ENCODE measurements at places on chromosomes 3 and 15.

GRCh38 chr3:177401375-177401774, 204.1 kb upstream of the TBL1XR1 start:
- no peak for DNase-seq

GRCh38 chr15:66629817-66630576, 64.2 kb upstream of the LCTL start:
- DNase-seq: no peak

DNA sequence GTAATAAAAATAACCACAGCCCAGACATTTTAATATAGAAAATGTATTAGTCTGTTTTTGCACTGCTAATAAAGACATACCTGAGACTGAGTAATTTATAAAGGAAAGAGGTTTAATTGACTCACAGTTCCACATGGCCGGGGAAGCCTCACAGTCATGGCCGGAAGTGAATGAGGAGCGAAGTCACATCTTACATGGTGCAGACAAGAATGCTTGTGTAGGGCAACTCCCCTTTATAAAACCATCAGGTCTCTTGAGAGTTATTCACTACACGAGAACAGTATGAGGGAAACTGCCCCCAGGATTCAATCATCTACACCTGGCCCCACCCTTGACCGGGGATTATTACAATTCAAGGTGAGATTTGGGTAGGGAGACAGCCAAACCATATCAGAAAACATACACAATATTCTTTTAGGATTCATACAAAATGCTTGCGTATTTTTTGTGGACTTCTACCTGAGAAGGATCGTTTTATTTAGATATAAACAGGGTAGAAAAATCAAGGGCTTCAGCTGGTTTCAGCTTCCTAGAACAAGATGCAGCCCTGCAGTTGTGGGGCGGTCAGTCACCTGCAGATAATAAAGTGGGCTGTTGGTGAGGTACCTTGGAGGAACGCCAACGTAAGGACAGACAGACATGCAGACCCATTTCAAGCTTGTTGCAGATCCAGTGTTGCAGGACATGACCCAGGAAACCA, 101.9 kb downstream of the TNIK start:
- DNase-seq: peak; percentile 68

DNA sequence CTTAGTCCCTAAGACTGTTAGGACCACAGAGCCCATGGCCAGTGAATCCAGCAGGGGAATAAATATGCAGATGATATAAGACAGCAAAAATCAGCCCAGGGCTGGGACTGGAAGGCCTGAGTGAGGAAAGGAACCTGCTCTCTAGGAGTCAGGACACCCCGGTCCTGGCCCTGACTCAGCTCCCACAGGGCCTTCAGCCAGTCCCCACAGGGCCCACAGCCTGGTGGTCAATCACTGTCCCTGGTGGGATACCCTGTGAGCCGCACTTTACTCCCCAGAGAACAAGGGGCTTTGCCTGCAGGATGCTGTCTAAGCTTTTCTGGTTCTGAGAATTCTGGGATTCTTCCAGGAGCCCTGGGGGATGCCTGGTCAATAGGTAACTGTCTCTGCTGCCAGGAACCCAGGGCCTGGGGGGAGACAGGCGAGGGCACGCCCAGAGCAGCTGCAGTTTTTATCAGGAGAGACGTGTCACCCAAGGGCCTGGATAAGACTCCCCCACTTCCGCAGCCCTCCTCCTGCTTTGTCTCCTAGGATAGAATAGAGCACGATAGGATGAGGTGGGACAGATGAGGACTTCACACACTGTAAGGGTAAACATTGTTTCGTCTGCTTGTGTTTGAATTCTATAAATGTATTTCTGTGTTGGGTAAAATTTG, 49.5 kb upstream of the MCF2L2 start:
- no peak for DNase-seq

- DNase-seq: no peak
Observed at GRCh38 chr3:3628676-3629328, 170.4 kb upstream of the LRRN1 start.

DNA sequence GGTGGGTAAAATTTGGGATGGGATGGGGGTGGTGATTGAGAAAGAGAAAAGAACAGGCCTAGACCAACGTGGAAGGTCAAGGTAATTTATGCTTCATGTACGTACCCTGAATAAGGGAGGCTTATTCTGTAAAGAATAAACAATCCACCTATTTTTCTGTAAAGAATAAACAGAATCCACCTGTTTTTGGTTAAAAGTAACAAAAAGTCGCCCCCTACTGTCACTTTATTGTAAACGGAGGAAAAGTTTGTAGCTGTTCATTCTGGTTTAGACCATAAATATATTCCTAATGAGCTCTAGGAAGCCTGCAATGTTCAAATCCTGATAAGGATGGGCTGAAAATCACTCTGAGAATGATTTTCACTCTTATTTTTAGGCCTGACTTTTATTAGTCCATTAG, 23.5 kb upstream of the SQOR start:
- peak; percentile 17 for DNase-seq

GRCh38 chr3:23824699-23825444, 19.1 kb downstream of the UBE2E1 start:
- no peak for DNase-seq

DNA sequence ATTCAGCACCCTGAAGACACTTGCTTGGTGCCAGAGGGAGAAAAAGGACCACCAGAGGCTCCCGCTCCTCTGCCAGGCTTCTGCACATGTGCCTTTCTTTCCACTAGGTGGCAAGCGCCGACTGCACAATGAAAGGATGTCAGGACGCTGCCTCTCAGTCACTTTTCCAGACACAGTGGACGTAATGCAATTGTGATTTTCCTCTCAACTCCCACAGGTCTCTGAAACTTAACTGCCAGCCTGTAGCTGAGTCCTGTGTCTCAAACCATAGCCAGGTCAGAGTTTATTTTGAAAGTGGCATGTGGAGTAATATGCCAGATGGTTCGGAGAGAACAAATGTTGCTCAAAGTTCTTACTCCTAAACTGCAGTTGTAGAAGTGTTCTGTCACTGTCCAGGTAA, 162.9 kb downstream of the ITPR1 start:
- peak; percentile 35 for DNase-seq

GRCh38 chr3:153350420-153350819, 188.4 kb downstream of the RAP2B start:
- DNase-seq: peak; percentile 83

GRCh38 chr15:97567411-97567810, 393.1 kb upstream of the ARRDC4 start:
- DNase-seq: no peak

DNA sequence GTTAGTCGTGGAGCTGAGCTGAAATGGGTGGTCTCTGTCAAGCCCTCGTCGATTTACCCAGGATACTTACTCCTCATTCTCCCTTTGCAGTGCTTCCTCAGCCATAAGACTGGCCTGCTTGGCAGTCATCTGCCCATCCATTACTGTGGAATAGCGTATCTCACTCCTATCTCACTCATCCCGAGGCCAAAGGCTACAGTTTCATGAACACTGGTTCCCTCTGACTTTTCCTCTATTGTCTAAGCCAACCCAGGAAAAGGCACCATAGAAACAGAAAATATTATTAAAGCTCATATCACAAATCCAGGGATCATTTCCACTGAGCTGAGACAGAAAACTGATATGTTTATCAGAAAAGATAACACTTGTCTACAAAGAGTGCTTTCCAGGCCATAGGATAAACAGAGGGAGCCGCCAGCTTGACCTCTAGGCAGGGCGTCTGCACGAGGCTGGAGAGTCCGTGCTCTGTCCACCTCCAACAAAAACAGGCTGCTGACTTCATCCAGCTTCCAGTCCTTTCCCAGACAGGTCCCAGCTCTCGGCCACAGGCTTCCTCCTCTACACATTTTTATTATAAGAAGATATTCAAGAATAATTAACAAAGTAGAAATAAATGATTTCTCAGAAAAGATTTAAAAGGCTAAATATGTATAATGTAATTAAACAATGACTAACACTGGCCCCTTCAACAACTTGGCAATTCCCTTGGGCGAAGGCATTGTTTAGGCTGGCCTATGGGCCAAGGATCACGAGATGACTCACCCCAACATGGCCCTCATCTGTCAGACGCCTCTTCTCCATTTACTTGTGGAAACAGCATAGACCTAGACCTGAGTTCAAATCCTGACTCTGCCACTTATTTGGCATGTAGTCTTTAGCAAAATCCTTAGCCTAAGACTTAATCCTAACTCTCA, 27.4 kb upstream of the BOC start:
- DNase-seq: no peak

GRCh38 chr15:80563372-80563997, 131.6 kb upstream of the ABHD17C start:
- no peak for DNase-seq

DNA sequence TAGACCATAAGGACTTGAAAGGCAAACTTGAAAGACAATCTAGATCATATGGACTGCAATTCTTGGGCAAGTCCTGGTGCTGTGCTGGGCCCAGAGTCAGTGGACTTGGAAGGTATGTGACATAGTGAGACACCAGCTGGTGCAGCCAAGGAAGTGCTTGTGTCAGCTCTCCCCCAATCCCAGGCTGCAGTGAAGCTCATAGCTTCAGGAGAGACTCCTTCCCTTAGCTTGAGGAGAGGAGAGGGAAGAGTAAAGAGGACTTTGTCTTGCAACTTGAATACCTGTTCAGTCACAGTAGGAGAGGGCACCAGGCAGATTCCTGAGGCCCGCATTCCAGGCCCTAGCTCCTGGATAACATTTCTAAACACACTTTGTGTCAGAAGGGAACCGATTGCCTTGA, 127.4 kb upstream of the ZPLD1 start:
- DNase-seq: no peak

- no peak for DNase-seq
Observed at GRCh38 chr15:67296684-67297083, 42.1 kb downstream of the IQCH start.

- no peak for DNase-seq
Observed at GRCh38 chr3:13007251-13007941, 65.8 kb downstream of the IQSEC1 start.

DNA sequence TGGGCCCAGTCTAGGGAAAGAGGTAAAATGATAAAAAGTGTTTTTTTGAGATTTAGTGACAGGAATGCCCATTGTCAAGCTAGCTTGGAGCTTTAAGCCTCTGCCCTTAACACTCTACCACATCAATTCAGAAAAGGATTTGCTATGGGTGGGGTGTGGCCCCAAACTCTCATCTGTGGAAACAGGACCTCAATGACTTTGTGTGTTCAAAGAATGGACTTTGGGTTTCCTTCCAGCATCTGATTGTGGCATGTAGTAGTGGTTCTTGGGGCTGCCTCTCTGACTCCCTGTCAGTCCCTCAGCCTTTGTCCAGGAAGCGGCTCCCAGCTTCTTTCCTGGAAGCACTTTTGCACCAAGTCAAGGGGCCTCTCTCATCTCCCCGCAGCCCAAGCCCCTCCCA, 56.1 kb downstream of the CCNL1 start:
- DNase-seq: no peak

- no peak for DNase-seq
Observed at GRCh38 chr15:48066456-48066855, 54.3 kb upstream of the SLC24A5 start.

GRCh38 chr3:47610583-47610982, 31.9 kb upstream of the CSPG5 start:
- DNase-seq: no peak

DNA sequence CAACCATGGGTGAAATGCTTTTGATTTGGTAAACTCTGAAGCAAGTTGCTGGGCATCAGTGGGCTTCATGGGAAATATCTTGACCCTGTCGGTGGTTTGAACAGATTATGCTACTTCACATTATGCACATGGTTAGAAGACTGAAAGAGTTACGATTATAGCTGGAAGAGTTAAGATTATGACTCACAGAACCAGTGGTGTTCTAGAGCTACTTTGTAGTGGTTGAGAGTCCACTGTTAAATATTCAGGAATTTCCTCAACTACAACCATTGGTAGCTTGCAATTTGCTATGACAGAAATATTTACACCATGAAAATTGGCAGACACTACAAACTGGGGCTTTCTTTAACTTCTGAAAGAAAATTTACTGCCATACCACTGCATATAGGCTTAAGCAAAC, 99.3 kb downstream of the GADL1 start:
- no peak for DNase-seq

DNA sequence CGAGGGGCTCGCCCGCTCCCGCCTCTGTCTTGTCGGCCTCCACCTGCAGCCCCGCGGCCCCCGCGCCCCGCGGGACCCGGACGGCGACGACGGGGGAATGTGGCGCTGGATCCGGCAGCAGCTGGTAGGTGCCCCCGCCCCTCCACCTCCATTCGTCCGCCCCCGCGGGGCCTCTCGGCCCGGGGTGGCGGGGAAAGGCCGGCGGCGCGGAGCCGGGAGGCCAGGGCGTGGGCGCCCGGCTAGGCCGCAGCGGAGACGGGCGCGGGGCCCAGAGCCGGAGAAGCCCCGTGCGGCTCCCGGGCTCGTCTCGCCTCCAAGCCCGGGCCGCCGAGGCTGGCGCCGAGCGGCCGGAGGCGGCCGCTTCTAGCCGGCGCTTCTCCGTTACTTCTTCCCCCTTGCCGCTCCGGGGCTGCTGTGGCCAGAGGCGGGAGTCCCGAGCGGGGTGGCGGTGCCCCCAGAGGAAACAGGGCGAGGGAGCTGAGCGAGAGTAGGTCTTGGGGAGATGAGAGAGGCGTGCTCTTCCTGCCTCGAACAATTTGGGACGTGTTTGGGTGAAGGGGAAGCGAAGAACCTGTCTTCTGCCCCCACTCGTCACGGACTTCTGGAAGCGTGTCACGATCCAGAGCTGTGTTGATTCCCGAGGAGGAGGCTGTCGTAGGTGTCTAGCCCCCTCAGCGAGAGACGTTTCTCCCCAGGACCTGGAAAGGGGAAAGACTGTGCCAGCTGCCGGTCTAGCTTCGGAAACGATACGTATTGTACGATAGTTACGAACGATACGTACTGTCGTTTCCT, 555 bp downstream of the ATP11B start:
- DNase-seq: peak; percentile 14

DNA sequence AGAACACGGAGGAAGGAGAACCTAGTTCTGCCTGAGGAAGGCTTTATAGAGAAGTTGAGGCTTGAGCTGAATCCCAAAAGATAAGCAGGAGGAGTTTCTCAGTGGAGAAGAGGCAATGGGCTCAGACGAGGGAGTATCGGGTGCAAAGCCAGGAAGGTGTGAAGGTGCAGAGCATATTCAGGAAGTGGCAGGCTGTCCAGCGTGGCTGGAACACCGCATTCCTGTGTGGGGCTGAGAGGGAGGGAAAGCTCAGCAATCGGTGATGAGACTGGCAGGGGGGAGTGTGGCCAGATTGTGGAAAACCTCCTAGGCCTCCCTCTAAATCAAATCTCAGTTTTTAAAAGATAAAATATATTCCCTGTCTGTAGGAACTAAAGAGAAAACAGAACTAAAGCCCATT, 63.0 kb downstream of the ARHGAP31 start:
- no peak for DNase-seq

GRCh38 chr3:39146611-39147591, 6.5 kb downstream of the CSRNP1 start:
- peak; percentile 90 for DNase-seq

DNA sequence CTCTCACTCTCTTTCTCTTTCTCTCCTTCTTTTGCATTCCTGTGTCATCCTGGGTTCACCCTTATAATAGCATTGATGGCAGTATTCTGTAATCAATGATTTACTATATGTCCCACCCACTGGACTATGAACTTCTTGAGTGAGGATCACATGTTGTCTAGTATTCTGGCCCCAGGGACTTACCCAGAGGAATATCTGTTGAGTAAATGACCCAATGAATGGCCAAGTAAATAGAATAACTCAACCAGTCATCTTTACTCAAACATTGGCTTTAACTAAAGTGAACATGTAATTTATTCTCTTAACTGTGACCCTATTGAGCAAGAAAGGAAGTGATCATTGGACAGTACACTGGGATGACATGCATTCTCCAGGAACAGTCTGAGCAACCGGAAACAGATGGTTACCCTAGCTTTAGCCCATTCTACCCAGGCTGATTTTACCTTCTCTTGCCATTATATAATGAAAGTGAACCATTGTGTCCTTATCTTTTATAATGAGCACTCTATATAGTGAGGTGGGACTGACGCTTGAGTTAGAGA, 94.5 kb upstream of the SOX14 start:
- DNase-seq: no peak

All from RCC 7860 (cell line).